GM18507 (cell line): ENCODE measurements at places on chromosomes 2 and 18.

- DNase-seq = no peak
Measured at GRCh38 chr2:157895531-157895930, 19.4 kb upstream of the ACVR1 start.

GRCh38 chr18:58315041-58315440 is 271.0 kb downstream of the NEDD4L start:
- DNase-seq = no peak

DNA sequence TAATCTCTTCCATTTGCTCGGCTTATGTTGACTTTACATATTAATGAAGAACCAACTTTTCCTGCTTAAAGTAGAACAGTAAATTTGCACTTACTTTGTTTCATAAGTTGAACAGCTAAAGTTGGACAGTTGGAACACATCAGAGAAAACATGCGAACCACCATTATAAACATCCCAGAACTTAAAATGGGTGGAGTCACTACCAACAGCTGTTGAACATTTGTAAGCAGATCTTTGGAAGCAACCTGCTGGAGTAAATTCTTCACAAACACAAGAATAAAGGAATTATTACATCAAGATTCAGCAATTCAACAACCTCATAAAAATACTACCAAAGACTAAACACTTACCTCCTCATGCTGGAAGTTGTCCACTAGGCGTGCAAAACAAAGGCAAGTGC is 96.4 kb upstream of the DNER start:
- no peak for DNase-seq

GRCh38 chr18:55444536-55444935 is 143.5 kb downstream of the TCF4 start:
- no peak for DNase-seq

DNA sequence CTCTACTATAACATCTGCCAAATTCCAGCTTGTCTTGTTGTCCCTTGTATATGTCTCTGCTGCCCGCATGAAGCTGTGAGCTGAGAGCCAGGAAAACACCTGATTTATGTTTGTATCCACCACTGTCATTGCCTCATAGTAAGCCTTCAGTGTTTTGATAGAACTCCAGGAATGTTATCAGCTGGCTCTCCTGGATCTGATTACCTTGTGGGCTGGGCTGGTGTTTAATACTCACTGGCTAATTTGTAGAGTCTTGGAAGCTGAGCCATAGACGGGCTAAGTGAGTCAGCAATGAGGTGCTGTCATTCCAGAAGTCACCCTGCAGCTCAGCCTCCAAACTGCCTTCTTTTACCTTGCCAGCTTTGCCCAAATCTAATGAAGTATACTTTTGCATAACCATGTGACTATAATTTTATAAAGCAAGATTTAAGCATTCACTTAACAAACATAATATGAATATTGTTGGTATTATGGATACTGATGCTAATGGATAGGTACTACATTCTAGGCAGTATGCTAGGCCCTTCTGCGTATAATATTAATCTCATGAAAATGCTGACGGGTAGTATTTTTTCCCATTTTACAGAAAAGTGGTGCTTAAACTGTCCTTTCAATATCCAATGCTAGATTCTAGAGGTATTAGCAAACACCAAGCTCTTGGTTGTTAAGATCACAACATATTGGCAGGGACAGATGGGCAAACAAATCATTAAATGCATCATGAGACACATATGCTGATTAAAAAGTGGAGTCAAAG is 62.7 kb upstream of the GATA6 start:
- DNase-seq = no peak

- DNase-seq = no peak
Measured at GRCh38 chr2:61328707-61329251, 142.1 kb downstream of the USP34 start.

DNA sequence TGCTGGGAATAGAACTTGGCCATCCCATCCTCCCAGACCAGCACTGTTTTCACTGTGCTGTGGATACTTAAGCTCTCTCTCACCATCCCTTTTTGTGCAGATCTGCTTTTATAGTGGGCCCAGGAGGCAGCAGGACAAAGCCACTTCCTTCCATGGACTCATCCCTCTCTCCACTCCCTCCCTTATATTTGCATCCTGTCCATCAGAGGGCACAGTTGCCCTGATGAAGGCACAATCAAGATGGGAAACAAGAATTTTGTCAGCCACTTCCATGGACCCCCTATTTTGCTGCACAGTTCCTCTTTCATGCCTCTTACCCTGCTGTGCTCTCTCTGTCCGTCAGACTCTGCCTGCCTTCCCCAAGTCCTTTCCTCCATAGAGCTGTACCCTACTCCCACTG is 338.7 kb downstream of the HRH4 start:
- DNase-seq = no peak

DNA sequence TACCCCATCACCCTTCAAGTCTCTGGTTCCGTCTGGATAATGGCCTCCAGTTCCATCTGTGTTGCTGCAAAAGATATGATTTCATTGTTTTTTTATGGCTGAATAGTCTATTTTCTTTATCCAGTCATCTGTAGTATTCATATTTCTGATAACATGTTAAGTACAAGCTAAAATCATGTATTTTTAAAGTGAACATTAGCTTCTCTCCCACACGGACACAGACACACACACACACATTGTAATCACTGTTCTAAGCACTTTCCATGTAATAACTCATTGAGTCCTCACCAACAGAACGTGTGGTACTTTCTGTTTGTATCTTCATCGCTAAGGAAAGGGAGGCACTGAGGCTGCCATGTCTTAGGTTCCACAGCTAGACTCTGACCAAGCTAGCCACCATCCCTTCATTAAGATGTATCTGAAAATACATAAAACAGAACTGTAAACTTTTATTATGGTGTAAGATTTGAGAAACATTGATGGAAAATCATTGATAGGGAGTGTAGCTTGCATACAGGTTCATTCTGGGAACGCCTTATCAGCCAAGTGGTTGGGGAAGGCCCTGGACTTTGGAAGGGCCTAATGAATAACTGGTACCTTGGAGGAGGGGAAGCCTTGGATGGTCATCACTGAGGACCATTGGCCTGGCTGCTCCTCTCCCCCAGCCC is 8.1 kb downstream of the NCK2 start:
- no peak for DNase-seq

- DNase-seq = no peak
Measured at GRCh38 chr2:9975805-9976447, 24.4 kb downstream of the GRHL1 start.

DNA sequence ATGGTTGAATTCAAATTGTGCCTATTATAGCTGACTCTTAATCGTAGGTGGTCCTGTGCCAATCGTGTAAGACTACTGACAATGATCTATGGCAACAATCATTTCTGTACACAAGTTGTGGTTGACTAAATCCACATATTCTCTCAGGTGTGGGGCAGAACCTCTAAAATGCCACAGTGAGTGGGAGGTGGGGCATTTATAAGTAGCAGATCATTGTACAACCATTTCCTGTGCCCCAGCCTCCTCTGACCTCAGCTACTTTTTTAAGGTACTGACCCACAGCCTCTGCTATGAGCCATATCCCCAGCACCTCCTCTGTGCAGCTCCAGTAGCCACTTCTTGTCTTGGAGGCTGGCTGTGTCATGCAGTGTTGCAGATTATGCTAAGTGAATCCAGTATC is 48.6 kb upstream of the RAPH1 start:
- no peak for DNase-seq

- no peak for DNase-seq
Measured at GRCh38 chr2:26578113-26578458, 63.1 kb downstream of the CIB4 start.

GRCh38 chr2:29196792-29197788 is 81.9 kb downstream of the CLIP4 start:
- DNase-seq = peak; percentile 69

DNA sequence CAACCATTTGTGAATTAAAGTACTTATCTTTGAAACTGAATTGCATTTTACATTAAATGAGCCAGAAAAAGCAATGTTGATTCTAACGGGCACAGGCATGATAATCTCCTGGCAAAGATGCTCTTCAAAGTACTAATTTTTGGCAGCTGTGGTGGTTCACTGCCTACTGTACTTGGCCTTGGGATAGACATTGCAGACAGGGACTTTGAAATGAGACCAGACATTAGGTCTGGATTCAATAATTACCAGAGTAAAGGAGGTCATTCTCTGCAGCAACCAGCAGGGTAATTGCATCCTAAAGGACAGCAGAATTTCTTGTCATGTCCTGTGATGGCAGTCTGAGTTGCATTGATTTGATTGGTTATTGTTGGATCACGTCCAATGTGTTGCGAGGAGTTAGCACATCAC is 986.5 kb downstream of the TDRD15 start:
- DNase-seq = no peak

GRCh38 chr2:231111987-231112386 is 12.9 kb downstream of the HTR2B start:
- DNase-seq = no peak

DNA sequence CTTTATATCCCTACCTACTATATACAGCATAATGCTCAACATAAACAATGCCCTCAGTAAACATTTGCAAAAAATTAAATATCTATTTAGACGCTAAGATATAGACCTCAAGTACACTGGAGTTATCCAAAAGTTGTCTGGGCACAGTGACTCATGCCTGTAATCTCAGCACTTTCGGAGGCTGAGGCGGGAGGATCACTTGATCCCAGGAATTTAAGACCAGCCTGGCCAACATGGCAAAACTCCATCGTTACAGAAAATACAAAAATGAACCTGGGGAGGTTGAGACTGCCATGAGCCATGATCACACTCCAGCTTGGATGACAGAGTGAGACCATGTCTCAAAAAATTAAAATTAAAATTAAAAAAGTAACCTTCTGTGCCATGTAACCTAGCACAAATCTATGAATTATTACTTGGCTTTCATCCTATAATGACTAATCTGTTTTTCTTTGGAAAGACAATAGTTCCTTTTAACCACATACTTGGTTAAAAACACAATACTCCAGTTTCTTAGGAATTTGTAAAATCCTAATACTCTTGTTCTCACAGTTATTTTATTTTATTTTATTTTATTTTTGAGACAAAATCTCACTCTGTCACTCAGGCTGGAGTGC is 6.7 kb upstream of the TNFAIP6 start:
- no peak for DNase-seq

DNA sequence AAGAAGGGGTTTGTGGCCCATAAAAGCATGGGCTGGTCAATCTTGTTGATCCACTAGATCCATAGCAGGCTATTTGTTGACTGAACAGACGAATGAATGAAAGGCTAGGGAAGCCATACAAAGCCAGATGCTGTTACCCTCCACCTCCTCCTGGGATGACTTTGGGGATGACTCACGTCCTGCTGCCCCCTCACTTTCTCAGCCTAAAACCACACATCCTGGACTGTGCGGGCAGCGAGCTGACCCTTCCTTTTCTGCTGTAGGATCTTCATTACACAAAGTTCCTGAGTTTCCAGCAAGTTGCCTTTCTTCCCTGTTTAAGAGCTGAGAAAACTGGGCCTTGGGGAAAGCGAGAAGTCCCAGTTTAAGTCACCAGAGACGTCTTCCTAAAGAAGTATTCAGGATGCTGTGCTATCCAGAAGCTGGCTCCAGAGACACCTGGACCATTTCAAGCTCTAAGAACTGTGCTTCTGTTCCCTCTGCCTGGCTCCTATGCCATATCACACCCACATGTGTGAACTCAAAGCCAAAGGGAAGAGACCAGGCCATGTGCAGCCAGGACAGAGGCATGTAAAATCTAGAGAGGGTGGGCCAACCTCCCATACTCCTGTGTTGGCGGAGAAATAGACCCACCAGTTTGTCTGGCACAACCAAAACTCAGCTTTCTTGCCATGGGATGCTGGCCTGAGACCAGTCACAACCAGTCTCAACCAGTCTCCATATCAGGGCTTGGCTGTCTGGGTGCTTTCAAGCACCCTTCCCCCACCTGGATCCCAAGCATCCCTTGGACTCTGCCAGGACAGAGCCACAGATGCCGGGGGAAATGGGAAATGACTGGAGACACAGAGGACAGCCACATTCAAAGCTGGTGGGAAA is 4.7 kb upstream of the SLC20A1 start:
- DNase-seq = no peak

- DNase-seq = no peak
Measured at GRCh38 chr18:8944871-8945245, 157.6 kb upstream of the NDUFV2 start.

DNA sequence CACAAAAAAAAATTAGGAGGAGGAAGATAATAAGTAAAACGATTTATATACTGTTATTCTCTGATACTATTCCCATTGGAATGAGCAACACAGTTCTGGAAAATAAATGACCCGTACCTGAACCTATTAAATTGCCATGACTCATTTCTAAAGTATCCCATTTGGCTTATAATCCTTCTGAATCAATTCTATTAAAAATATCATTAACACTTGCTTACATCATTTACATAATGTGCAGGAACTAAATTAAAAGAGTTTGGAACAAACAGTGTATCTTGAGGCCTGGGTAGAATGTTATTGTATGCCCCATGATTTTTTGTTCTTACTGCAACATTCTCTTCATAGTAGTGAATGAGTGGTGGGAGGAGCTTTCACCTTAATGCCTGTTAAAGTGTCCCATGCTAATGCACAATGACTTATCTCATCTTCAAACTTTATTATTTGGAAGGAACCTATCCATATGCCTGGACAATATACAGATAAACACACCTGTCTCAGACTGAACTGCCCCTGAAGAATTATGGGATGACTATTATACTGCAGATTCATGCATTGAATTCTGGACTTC is 549.9 kb upstream of the ACVR2A start:
- DNase-seq = no peak

- DNase-seq = no peak
Measured at GRCh38 chr2:222711315-222711940, 40.0 kb downstream of the MOGAT1 start.

DNA sequence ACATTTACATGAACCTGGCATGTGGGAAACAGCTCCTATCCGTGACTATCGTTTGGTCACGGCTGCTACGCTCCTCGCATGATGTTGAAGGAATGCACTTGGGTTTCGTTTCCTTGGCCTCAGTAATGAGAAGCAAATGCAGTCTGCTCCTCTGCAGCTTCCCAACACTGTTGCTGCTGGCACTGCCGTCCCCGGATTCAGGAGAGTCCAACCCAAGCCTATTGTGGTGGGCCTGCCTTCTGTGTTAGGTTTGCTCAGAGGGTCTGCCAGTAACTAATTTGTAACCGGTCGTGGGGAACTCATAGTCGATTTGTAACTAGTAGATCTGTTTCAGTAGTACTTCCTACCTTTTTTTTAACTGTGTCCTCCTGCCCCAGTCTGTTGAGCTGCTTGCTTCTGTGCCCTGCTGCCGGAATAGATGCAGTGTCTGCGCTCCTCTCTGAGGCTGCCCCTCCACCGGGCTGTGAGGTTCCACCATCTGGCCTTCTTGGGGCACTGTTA is 58.4 kb downstream of the WDSUB1 start:
- DNase-seq = no peak

DNA sequence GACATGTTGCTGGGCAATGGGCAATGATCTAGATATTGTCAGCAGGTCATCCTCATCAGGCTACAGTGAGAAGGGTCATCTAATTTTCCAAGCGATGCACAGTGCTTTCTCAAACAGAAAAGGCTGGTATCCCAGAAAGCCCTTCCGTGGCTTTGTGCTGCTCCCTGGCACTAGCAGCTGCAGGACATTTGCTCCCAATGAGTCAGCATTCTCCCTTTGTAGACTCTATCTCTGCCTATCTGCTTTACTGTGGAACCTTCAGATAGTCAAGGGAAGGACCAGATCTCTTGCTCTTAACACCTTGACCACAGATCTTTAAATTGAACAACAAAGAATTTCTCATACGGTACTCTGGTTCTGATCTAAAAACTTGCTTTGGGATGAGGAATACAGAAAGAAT is 101.4 kb downstream of the CDH2 start:
- no peak for DNase-seq
